Renal cortical epithelial cell (primary cell): ENCODE measurements at places on chromosomes 6 and 20. TPM values are rescaled to one million over a fixed set of nuclear protein-coding genes. Genes with fewer than 3 reads are reported as not detected.

GRCh38 chr6:119673741-119674140, 324.2 kb upstream of the MAN1A1 start:
- DNase-seq: no peak

DNA sequence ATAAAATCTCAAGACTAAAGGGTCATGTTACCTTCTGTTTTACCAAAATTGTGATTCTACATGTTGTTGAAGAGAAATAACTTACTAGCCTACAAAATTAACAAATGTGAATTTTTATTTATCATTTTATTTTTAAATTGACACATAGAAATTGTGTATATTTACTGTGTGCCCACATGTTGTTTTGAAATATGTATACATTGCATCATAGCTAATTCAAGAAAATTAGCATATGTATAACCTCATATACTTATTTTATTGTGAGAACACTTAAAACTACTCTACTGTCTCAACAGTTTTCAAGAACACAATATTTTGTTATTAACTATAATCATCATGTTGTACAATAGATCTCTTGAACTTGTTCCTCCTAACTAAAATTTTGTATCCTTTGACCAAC, 177.8 kb downstream of the EPM2A start:
- DNase-seq: no peak

GGTLC1 gene
- total RNA-seq: not detected in 2 replicates

DNA sequence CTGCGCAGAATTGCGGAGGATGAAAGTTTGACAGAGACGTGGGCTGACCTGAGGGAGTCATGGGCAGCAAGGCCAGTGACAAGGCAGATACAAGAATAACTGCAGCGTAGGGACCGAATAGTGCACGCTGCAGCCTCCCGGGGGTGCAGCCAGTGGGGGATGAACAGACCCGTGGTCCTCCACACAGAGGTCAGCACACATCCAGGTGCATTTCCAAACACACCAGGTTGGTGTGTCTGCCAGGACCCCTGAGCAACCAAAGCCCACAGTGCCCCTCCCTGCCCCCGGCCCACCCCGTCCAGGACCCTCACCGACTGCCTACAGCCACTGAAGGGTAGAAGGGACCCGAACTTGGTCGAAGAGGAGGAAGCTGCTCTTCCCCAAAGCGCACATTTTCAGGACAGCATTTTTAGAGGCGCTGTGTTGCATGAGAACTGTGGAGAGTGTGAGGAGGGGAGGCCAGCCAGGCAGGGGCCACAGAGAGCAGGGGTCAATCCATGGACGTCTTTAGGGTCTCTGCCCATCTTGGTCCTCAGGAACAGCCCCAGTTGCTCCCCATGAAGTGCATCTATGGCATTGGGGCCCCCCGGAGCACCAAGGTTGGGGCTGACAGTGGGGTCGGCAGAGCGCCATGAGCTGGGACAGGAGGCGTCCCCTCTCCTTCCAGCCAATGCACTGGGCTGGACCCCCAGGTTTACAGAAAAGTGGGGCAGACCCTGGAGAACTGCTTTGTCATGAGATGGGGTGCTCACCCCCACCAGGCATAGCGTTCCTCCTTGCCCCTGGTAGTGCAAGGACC, 157.8 kb upstream of the AFDN start:
- no peak for DNase-seq

- DNase-seq: no peak
These were observed 28.9 kb downstream of the STMND1 start for GRCh38 chr6:17130786-17131185.

SGK2 gene
- 13.4 and 39.4 TPM in 2 replicates for total RNA-seq

DNA sequence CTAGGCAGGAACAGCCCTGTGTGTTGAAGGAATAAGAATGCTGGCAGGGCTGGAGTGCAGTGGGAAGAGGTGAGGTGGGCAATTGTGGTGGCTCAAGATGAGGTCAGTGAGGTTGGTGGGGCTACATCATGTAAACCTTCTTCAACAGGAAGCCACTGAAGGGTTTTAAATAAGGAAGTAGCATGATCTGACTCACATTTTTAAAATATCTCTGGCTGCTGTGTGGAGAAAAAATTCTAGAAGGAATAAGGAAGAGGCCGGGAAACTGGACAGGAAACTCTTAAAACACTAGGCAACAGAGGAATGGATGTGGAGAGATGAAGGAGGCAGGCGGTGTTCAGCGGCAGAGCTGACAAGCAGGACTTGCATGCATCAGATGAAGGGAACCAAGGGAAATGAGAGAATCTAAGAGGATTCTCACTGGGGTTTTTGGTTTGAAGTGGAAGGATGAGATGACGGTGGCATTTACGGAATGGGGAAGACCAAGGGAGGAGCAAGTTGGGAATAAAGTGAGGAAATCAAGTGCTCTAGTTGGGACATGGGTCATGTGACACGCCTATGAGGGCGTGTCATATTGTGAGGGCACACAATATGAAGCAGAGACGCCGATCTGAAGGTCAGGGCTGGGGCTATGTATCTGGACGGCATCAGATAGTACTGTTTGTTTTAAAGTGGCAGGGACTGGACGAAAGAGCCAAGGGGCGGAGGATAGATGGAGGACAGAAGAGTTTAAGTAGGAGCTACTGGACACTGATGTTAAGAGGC, 18.2 kb downstream of the TMEM242 start:
- DNase-seq: peak; percentile 54

PPP1R14C gene
- total RNA-seq: 17.0 and 25.5 TPM in 2 replicates
